ENCODE measurements at places on chromosomes 4 and X.
A peak's percentile ranks its signal among the peaks of the same experiment; 100 is the strongest.

DNA sequence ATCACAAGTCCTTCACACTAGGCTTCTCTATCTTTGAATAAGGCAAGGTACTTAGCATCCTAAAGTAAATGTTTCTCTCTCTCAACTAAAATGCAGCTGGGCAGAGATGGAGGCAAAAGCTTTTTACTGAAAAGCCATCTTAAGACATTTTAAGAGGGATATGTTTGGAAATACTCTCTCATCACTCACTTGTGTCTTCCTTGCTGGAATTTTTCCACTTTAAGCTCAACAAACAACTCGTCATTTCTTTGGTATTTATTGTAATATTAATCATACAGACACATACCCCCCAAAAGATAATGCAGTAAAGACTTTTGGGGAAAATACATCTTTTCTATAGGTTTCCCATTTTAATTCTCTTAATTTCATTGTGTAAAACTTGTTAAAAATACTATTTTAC lies 16.4 kb downstream of the MBNL3 start:
- no peak for DNase-seq

- no peak for DNase-seq
Measured at GRCh38 chrX:68983004-68983857, 154.4 kb downstream of the EFNB1 start.

GRCh38 chrX:118526149-118526548 lies 30.5 kb downstream of the DOCK11 start:
- DNase-seq: no peak

DNA sequence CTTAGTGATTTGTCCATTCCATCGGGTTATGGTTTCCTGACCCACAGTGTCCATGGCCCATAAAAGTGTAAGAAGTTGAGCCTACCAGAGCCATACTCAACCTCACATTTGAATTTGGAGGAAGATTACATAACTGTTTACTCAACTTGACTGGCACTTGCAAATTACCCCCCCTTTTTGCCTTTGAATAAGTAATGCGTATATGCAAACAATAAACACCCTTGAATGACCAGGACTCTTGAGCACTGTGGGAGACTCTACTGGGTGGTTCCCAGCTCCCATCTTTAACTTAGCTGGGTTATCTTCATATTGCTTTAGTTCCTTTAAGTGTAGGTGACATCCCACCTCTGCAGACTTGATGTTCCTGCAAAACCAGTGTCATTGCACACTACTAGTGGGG lies 30.6 kb upstream of the STIM2 start:
- no peak for DNase-seq

GRCh38 chr4:121953860-121954259 lies 2.0 kb upstream of the TRPC3 start:
- DNase-seq: no peak

- no peak for DNase-seq
Measured at GRCh38 chr4:104589264-104589868, 94.7 kb upstream of the CXXC4 start.

DNA sequence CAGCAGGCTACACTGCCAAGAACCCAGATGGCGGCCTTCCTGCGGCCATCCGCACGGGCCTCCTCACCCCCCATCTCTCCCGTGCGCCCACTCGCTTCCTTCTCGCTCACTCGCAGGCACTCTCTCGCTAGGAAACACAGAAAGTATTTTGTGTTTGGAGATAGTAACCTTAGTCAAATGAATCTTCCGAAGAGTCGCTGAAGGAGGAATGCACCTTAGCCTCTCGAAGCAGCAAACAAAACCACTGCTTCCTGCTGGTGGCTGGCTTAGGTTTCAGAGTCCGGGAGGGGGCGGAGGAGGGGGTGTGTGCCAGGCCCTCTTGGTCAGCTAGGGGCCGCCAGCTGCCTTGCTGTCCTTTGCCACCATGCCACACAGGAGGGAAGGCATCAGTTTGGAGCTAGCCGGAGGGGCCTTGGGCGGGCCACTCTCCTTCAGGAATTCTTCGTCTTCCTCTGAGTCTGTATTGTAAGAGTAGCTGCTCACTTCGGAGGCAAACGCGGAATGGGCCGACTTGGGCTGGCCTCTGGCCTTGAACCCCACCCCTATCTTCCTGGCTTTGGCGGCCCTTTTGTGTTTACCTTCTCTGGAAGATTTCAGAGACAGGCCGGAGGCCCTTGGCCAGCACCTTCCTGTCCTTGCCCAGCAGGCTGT lies 73.2 kb upstream of the UCP1 start:
- no peak for DNase-seq

GRCh38 chrX:39226251-39226650 lies 425.0 kb downstream of the MID1IP1 start:
- DNase-seq: no peak

GRCh38 chr4:143375326-143376073 lies 38.8 kb downstream of the GAB1 start:
- no peak for DNase-seq

GRCh38 chr4:145619639-145619996 lies 433 bp downstream of the MMAA start:
- peak; percentile 21 for DNase-seq

DNA sequence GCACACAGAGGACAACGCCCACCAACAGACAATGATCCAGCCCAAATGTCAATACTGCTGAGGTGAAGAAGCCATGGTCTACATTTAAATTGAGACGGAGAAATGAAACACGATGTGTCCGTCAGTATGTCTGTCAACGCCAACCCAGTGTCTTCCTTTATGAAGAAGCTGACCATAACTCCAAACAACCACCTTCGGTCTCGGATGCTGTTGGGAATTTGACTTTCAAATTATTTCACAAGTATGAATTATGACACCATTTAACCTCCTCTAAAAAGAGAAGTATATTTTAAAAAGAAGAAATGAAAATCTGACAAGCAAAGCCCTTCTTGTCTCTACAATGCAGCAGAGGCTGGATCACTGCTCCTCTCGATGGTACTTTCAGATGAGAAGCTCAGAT lies 123.7 kb upstream of the MAP3K15 start:
- DNase-seq: no peak

DNA sequence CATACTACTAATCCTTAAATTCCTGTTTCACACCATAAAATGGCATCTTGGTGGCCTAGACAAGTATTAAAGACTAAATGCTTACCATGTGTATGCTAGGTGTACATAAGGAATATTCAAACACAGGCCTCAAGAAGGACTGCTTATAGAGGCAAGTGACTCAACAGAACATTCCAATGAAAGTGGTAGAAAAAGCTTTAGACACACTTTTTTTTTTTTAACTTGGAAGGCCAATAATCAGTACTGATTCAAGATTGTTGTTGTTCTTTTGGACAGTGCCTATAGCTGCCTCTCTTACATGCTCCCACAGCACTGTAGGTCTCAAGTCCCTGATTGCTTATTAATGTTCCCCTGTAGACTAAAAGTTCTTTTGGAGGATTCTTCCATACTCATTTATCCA lies 77.6 kb downstream of the FBXL5 start:
- DNase-seq: no peak

- no peak for DNase-seq
Measured at GRCh38 chrX:24283127-24283794, 30.6 kb downstream of the SUPT20HL2 start.

DNA sequence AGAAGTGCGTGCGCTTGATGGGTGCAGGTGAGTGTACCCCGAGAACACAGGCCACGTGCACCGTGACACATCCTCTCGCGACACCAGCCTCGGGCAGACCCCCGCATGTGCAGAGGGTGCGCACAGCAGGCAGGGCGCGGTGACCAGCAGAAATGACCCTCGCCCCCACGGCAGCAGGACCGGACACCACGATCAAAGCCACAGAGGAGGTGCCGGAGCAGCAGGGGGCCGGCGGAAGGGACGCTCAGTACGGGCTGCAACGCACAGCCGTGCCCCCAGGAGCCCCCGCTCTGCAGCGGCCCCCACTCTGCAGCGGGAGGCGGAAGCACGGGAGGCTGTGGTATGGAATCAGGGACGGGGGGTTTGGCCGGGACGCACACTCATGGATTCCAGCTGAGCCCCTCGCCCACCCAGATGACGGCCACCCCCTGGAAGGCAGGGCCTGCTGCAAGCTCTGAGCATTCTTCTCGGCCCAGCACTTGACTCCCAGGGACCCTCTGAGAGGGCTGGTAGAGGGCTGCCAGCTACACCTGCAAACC lies 17.1 kb downstream of the PPP2R3B start:
- DNase-seq: no peak

GRCh38 chr4:15294832-15295231 lies 133.0 kb upstream of the C1QTNF7 start:
- no peak for DNase-seq

- DNase-seq: no peak
Measured at GRCh38 chr4:15416357-15417232, 11.2 kb upstream of the C1QTNF7 start.

- no peak for DNase-seq
Measured at GRCh38 chr4:89752932-89753598, 83.9 kb downstream of the SNCA start.

DNA sequence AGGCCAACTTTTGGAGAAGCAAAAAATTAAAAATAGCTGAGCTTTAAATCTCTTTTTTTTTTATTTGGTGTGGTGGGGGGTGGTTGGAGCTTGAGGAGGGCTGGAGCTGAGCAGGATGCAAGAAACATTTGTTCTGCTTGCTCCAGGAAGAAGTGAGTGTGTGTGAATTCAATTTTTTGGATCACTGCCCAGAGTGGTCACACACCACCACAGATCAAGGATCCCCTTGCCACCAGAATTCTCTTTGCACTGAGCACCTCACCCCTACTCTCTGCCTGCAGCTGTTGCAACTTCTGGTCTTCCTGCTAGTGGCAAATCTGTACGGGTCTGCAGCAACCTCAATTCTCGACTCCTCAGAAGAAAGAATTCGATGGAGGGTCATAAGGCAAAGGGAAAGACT lies 19.9 kb upstream of the PLP1 start:
- no peak for DNase-seq

GRCh38 chrX:140071037-140071436 lies 105.7 kb upstream of the CXorf66 start:
- DNase-seq: no peak

- DNase-seq: no peak
Measured at GRCh38 chrX:40011322-40012038, 86.3 kb downstream of the BCOR start.

GRCh38 chr4:94135701-94136100 lies 72.0 kb upstream of the SMARCAD1 start:
- no peak for DNase-seq

- DNase-seq: no peak
Measured at GRCh38 chr4:3034231-3034630, 40.1 kb downstream of the HTT-AS start.

GRCh38 chr4:120561648-120562047 lies 360.9 kb downstream of the PRDM5 start:
- no peak for DNase-seq

DNA sequence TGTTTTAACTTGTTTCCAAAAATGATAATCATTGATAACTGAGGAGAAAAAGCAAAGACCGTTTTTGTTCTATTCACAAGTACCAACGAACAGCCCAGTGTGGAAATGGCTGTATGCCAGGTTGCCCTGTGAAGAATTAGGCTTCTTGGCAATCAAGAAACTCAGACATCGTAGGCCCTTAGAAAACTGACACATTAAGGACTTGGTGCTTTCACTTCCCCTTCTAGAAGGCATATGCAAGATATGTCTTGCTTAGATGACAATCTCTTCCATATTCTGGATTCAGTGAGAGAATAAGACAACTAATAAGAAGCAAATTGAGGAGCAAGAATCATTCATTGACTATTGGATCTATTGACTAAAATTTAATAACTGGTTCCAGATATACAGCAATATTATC lies 56.6 kb downstream of the ANAPC10 start:
- DNase-seq: no peak

Measured in stimulated activated CD4-positive, alpha-beta T cell treated with anti-CD3 and anti-CD28 coated beads, Interleukin-1b, Interleukin-23, amount 100 ng/mL, for 1 hour (primary cell).